Islet precursor cell (in vitro differentiated cells): ENCODE measurements at places on chromosomes 13 and 19.

GRCh38 chr19:21604351-21604926 is 99.0 kb downstream of the ZNF429 start:
- no peak for DNase-seq

DNA sequence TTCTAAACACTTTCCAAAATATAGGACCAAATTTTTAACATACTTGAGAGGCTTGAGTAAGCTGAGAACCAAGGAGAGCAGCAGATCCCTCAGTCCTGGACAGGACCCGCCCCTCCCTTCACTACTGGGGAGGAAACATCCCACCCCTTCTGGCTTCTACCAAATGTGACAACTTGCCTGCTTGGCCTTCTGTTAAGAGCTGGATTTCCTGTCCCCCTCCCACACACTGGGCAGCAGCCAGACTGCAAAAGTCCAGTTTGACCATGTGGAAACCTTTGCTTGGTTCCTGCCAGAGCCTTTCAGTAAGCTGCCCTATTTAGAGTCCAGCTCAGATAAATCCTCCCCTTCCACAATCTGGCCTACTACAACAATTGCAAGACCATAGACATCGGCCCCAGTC is 84.3 kb downstream of the FGF14 start:
- DNase-seq = peak; percentile 70

GRCh38 chr13:49046519-49046918 is 70.8 kb downstream of the FNDC3A start:
- DNase-seq = no peak

GRCh38 chr19:3365836-3366752 is at the start of gene NFIC:
TSS of gene NFIC (plus strand) at chr19:3366583. CDS start at chr19:3366637, 54 bp downstream.
- DNase-seq = peak; percentile 74

- no peak for DNase-seq
These were observed 31.7 kb downstream of the INSR start for GRCh38 chr19:7262470-7262869.

DNA sequence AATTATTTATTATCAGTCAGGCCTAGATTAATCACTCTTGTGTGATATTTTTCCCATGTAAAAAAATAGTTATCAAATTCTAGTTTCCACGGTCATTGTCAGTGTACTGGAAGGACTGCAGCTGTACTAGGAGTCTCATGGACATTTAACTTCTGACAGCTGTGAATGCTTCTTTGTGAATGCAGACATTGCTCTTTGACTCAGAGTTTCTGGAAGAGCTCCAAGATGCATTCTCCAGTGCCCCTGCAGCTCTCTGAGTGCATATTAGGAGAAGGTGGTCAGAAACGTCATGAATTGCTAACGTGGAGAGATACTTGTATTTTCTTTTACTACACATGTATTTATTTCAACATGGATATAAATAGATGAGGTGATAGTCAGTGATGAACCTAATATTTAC is 9.7 kb upstream of the SLITRK5 start:
- no peak for DNase-seq

DNA sequence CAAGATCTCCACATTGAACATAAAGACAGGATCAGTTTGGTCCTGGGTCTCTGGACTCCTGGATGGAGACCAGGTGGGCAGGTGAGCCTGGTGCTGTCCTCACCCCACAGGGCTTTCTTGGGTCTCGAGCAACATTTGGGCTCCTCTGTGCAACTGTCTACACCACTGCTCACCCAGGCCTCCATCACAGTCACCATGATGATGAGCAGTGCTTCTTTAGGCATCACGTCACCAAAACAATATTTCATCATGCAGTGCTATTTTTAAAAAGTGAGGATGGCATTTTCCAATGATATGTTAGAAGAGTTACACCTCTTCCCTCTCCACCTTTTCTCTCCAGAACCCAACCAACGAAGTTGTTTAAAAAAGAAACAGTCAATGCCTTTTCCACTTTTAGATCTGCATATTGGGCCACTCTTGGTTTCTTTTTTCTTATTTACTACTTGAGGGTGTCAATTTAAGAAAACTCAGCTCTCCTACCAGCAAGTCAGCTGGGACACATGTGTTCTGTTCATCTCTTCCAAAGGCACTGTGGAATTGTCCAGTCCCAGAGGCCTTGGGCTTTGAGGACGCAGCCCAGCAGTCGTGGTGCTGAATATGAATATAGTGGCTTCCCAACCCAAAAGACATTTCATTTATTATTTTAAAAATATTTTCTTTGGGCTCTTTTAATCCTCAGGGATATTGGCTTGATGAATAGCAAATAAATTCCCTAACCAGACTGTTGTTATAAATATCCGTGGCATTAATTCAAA is 405.7 kb downstream of the KCNRG start:
- DNase-seq = no peak

GRCh38 chr19:41309180-41310032 is 566 bp upstream of the CCDC97 start:
- no peak for DNase-seq

- no peak for DNase-seq
These were observed 511.7 kb upstream of the KLHL1 start for GRCh38 chr13:70619936-70620335.

GRCh38 chr13:90375851-90376250 is 971.6 kb upstream of the MIR17HG start:
- DNase-seq = no peak

DNA sequence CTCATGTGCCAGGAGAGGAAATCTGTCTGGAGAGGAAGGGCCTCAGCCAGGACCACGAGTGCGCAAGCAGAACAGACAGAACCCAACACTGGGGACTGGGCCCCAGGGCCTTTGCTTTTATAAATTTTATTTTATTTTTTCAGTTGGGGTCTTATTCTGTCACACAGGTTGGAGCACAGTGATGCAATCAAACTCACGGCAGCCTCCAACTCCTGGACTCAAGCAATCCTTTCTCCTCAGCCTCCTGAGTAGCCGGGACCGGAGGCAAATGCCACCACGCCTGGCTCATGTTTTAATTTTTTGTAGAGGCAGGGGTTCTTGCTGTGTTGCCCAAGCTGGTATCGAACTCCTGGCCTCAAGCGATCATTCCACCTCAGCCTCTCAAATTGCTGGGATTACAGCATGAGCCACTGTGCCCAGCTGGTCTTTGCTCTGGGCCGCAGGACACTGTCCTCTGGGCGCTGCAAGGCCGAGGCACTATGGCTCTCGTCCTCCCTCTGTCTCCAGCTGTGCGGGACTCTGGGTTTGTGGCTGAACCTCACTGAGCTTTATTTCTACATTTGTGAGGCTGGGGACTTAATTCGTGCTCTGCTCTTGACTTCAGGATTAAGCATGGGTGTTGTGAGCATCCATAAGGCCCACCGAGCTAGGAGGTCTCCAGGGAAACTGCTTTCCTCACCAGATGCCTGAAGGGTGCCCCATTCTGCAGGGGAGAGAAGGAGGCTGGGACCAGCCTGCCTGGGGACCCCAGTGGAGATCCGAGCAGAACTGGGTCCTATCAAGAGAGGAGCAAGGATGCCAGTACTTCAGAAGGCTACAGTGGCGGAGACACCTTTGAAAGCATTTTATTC is 144.2 kb upstream of the VSTM2B start:
- peak; percentile 31 for DNase-seq

DNA sequence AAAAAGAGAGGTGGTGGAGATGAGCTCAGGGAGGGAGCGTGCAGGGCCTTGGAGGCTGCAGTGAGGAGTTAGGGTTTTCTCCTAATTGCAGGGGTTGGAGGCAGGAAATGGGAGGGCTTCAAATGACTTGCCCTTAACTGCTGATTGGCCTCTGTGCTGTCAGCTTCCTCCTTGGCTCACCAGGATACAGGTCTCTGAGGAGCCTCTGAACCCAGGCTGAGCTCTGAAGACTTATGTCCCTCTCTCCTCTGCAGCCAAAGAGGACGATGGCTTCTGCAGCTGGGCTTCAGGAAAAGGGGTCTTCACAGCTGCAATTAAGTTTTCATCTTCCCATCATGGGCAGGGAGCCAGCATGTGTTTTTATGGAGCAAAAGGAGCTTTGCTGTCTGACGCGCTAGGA is 6.7 kb upstream of the RANBP3 start:
- no peak for DNase-seq

GRCh38 chr19:15253061-15253460 is 20.8 kb upstream of the EPHX3 start:
- no peak for DNase-seq

GRCh38 chr13:101552286-101552685 is 99.8 kb downstream of the ITGBL1 start:
- DNase-seq = no peak

- peak; percentile 68 for DNase-seq
These were observed 81.6 kb downstream of the DOCK9 start for GRCh38 chr13:98896083-98896867.

DNA sequence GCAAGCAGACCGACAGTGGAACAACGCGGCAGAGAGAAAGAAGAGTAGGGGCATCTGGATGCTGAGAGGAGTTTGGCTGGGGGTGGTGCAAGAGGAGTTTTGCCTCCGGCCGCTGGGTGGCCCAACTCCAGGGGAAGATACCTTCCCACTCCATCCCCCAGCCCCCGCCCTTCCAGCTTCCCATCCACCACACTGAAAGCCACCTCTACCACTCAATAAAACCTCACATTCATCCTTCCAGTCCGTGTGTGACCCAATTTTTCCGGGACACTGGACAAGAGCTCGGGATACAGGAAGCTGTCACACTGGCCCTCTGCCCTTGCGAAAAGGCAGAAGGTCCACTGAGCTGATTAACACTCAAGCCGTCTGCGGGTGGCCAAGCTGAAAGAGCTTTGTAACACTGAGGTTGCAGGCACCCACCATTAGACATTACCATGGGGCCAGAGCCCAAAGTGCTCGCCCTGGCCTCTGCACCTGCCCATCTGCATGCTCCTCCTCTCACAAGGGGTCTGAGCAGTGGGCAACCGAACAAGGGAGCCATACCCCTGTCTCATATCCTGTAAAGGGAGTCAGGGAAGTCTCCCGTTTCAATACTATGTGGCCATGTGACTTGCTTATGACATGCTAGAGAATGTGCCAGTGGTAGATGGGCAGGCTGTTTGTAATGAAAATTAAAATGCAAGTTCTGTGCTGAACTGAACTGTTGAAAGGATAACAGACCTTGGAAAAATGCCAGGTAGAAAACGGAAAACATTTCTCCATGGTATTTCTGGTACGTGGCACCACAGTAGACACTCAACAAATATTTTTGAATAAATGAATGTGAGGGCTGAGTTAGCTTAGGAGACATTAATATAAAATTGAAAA is 205.1 kb upstream of the STARD13 start:
- peak; percentile 67 for DNase-seq

- DNase-seq = no peak
These were observed 3.1 kb downstream of the RAB4B start for GRCh38 chr19:40781140-40781539.

DNA sequence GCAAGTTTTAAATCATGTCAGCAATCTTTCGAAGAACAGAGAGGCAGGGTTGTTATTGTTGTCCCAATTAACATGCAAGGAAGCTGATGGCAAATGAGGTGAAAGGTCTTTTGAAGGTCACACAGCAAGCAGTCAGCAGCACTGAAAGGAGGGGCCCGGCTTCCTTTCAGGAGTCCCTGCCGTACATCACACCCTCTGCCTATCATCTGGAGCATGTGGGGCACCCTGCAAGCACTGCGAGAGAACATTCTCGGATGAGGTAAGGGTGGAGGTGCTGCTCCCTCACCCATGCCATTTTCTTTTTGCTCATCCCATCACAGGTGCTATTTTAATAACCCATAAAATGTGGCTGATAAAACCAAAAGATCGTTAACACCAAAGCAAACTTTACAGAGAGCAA is 111.2 kb downstream of the ENOX1 start:
- DNase-seq = no peak

DNA sequence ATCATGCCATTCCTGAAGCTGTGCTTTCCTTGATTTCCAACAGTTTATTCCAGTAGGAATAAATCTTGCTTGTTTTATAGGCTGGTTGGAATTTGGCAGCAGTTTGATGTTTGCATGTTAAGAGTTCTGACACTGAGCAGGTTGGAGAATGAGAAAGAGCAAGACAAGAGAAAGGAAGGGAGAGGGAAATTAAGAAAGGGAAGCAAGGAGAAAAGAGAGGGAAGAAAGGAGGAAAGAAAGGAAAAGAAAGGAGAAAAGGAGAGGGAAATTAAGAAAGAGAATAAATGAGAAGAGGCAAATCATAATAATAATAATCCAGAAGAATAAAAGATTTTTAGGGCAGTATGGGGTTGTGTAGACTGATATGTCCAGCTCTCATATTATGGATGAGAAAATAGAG is 28.4 kb upstream of the UQCRFS1 start:
- no peak for DNase-seq

GRCh38 chr13:73661687-73662425 is 472.3 kb downstream of the KLF12 start:
- peak; percentile 58 for DNase-seq

GRCh38 chr13:20426766-20427448 is 98.8 kb downstream of the CRYL1 start:
- peak; percentile 85 for DNase-seq
